ENCODE measurements at places on chromosomes 3 and 15.

DNA sequence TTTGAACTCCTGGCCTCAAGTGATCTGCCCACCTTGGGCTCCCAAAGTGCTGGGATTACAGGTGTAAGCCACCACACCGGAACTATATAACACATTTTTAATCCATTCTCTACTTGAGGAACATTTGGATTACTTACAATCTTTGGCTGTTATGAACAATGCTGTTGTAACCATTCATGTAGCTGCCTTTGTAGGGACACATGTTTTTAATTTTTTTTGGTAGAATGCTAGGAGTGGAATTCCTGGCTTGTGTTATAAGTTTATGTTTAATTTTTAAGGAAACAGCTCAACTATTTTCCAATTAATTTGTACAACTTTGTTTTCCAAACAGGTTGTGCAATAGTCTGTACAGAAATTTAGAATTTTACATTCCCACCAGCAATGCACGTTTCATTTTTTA lies 51.7 kb downstream of the GPR149 start:
- DNase-seq: no peak

DNA sequence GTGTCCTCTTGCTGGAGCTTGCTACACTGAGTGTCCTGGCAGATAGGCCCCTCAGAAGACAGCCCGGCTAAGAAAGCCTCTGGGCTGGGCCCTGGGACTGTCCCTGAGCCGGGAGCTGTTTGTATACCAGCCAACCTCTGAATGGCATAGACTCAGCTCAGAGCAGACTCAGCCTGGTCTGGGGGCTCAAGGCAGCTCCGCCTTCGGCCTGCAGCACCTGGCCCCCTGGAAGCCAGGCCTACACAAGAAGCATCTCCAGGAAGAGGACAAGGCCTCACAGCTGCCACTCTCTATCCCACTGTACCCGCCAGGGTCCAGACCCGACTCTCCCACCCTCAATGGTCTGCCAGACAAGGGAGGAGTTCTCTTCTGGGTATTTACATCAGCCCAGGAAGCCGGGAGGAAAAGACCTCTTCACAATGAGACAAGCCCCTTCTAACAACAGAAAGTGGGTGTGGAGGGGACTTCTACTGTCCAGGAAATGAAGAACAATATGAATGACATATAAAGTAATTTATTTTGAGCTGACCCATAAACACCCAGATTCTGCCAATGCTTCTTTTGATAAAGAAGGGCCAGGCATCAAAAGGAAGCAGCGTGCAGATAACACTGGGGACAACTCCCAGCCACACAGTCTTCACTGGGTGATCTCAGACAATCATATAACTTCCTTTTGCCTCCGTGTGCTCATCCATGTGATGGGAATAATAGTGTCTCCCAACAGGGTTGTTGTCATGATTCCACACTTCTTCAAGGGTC lies 110.2 kb downstream of the TPRA1 start:
- DNase-seq: no peak

DNA sequence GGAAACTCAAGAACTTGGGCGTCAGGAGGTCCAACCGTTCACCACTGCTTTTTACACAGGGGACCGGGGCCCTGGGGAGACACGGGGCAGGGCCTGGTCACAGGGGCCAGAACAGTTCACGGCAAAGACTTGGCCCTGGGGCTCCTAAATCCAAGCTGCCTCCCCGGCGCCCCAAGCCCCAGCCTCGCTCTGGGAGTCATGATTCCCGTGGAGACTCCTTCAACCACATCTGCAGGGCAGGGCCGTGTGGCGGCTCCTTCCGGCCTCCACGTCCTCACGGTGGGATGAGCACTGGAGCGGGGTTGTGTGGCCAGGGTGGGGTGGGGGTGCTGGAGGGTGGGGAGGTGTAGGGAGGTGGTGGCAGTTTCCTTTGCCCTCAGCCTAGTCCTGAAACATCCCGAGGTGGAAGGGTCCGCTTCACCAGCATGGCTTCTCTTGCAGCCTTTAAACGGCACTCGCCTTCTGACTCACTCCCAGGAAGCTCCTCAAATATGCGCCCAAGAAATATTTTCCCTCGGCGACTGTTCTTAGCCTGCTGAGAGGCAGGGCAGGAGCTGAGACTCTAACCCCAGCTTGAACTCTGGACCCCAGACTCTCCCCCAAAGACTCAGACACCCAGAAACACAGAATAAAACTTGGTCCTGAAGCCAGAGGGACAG lies 1.8 kb downstream of the MUC4 start:
- DNase-seq: peak; percentile 56

GRCh38 chr3:161035711-161036110 lies 69.4 kb downstream of the B3GALNT1 start:
- no peak for DNase-seq

DNA sequence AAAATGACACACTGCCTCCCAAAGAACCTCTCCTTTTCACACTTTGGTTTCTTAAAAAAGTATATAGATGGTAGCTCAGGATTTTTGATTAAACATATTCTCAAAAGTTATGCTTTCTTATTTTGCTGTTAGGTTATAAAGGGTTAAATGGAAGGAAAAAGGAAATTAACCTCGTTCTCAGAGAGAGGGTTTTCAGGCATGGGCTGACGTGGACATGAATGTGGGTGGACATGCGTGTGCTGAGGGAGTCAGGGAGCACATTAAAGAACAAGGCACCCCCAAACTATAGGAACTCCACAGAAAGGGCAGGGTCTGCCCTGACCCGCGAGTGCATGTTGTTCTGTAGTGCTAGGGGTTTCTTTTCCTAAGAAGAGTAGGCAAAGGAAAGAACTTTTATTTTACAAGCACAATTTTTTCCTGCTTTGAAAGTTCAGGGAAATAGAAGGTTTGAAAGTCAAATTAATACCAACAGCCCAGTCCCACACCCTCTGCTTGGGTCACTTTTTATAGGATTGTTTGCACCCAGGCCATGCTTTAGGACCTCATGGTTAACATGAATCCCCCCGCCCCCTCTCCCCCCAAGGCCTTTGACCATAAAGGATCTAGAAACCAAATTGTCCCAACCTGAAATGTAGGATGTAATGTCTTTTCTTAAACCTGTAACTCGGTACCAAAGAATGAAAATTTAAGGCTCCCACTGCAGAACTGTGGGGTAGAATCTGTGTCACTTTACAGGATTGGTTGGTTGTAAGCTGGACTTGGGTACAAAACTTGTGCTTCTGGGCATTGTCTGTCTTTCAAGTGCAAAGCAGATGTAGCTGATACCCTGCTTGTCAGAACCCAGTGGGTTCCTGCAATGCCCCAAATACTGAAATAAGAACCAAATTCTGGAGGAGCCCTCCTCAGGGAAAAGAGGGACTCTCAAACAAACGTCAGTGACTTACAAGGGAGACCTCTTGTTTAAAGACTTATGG lies 58.5 kb upstream of the CCR4 start:
- DNase-seq: no peak

DNA sequence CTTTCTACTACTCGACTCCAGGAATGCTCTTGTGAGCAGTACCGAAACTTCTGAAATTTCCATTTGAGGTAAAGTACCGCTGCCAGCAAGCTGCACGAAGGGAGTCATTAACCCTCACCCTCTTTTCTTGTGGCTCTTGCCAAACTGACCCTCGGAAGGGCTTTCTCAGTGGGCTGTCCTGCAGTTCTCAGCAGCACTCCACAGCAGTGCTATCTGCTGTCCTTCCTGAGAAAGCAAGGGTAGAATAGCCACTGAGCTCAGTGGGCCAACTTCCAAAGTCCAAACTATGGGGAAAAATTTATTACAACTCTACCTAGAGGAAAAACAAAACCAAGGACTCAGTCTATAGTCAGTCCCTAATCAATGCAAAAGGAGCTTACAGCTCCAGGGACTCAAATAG lies 38.5 kb upstream of the COL8A1 start:
- DNase-seq: no peak

GRCh38 chr3:30890907-30891306 lies 3.6 kb downstream of the GADL1 start:
- no peak for DNase-seq

- no peak for DNase-seq
These were observed 59.4 kb downstream of the HACD2 start for GRCh38 chr3:123525433-123525832.

GRCh38 chr3:31014317-31015040 lies 120.0 kb upstream of the GADL1 start:
- peak; percentile 20 for DNase-seq

DNA sequence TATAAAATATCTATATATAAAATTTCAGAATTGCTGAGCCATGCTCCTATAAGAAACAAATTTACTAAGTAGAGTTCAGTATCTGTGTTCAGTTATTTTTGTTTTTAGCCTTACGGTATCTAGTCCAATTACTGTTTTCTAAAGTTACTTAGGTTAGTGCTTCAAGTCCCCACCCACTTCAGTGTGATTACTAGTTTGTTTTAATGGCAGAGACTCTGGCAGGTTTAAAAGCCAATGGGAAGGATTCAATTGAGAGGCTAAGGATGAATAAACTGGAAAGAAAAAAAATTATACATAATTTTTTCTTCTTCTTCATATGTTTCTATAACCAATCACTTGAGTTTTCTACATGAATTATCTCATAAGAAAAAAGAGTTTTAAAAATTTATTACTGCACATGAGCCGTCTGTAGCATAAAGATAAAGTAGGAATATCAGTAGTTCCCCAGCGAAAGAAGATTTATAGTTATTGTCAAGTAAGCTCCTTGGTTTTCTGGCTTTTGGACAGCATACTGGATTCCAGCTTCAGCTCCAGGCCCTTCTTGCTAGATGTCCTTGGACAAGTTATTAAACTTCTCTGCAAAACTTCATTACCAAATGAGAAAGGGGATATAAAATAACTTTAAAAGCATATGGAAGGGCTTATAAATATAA lies 46.8 kb downstream of the AAGAB start:
- no peak for DNase-seq
